ENCODE measurements at places on chromosomes 4 and X.

- no peak for DNase-seq
Measured at GRCh38 chr4:170271723-170272122, 182.0 kb upstream of the AADAT start.

GRCh38 chrX:129648514-129649267 lies 6.1 kb downstream of the APLN start:
- DNase-seq: no peak

DNA sequence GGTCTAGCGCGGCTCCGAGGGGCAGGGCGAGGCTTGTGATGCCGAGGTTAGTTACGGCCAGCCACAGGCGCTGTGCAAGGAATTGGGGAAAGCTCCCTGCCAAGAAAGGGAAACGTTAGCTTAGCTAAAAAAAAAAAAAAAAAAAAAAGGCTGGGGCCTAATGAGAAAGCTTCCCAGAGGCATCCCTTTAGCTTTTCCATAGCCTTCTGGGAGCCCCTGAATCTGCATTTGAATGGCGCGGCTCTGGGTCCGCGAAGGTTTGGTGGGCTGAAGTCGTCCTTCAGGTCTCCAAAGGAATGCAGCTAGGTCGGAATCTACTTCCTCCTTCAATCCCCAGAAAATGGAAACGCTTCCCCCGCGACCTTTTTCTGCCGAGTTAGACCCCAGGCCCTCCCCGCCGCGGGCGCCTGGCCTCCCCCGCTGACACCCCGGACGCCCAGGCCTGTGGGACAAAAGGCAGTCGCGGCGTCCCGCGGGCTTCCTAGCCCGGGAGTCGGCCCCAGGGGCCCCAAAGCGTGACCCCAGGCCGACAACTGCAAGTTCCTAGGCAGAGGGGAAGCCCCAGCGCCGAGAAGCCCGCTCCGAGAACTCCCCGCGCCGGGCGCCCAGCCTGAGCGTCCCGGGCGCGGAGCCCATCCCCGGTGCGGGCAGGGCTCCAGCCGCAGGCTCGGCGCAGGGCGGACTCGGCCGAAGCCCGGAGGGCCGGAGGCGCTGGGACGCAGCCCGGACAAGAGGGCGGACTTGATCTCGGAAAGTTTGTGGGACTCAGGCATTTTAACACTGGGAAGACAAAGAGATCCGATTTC lies 605 bp upstream of the FAT1 start:
- no peak for DNase-seq

DNA sequence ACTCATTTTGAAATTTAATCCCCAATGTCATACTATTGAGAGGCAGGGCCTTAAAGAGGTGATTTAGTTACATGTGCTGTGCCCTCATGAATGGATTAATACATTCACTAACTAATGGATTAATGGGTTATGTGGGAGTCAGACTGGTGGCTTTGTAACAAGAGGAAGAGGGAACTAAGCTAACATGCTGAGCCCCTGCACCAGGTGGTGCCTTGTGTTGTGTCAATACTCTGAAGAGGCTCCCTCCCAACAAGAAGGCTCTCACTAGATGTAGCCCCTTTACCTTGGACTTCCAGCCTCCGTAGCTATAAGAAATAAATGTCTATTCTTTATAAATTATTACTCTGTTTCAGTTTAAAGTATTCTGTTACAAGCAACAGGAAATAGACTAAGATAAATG lies 411.9 kb upstream of the EMCN start:
- DNase-seq: no peak

DNA sequence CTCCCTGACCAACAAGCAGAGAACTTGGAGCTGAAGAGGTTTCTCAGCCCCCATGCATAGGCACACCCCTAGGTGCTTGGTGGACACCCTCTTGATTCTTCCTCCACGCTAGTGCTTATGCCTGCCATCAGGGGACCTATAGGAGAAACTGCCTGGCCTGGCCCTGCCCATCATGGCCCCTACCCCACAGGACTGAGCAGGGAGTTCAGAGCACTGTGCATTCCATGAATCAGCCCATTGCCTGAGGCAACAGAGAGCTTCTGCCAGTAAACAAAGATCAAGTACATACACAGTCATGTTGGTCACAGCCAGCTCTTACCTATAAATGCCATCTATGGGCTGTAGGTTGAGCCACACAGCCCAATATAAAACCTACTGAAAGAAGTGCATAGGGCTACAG lies 99.1 kb upstream of the EDNRA start:
- no peak for DNase-seq

GRCh38 chrX:132266583-132267355 lies 47.5 kb upstream of the RAP2C start:
- DNase-seq: no peak

GRCh38 chr4:48421101-48421500 lies 62.0 kb upstream of the SLC10A4 start:
- DNase-seq: no peak

DNA sequence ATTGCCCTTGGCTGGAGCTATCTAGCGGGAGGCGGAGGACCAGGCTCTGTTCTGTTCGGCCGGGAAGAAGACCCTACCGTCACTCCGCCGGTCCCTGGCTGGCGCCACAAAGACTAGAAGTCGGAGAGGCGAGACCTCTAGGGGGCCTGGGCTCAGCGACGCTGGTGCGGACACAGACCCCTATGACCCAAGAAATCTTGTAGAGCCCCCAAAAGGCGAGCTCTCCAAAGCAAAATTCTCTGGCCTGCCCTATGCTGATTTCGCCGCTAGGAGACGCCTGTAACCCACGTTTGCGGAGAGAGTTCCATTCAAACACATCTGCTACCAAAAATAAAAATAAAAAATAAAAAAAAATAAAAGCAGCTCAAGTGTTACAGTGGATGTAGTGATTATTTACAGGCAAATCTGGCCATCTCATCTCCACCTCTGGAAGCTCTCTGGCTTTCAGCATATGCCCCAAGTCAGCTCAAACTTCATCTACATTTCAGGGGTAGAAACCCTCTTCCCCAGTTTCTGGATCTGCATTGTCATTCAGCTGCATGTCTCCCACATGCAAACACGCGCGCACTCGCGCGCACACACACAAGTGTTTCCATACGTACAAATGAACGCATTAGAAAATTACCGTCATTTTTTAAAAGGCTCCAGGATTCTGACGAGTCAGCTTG lies 2.4 kb upstream of the PCDH10 start:
- DNase-seq: no peak

- DNase-seq: no peak
Measured at GRCh38 chrX:112630187-112630586, 49.6 kb downstream of the LHFPL1 start.

DNA sequence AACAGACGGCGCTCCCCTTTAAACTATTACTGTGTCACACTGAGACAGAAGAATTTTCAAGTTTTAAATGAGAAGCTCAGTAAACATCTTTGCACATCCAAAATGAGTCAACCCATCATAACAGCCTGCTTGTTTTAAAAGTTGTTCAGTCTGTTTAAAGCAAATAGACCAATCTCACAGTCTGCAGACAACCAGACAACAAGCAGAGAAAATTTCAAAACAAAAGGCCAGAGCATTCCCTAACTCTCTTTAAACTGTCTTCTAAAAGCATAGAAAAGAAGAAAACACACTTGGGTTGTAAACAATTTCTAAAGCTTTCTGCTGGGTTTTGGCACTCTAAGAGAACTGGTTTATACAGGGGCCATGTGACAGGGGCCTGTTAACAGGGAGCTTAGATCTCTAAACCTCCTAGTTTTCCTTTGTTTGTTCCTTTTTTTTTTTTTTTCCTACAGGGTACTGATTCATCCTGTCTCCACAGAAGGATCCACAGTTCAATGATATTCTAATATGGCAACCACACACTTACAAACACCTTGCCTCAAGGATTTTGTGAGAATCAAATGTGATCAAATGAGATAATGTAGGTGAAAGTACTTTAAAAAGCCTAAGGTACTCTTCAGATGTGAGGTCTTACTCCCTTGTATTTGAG lies 100.8 kb upstream of the MAML3 start:
- no peak for DNase-seq

- DNase-seq: no peak
Measured at GRCh38 chr4:23837371-23837770, 52.5 kb downstream of the PPARGC1A start.

All from CD4-positive, alpha-beta T cell treated with Interferon gamma for 1 hour (primary cell).